ENCODE measurements at places on chromosomes 11 and 22.
A peak's percentile ranks its signal among the peaks of the same experiment; 100 is the strongest.

GRCh38 chr11:84812471-84812969, 814.6 kb downstream of the DLG2 start:
- no peak for DNase-seq
- no peaks in the 10 kb centered on the region for H3K27me3 ChIP-seq
- H3K27ac ChIP-seq: no peak overlapping the region

DNA sequence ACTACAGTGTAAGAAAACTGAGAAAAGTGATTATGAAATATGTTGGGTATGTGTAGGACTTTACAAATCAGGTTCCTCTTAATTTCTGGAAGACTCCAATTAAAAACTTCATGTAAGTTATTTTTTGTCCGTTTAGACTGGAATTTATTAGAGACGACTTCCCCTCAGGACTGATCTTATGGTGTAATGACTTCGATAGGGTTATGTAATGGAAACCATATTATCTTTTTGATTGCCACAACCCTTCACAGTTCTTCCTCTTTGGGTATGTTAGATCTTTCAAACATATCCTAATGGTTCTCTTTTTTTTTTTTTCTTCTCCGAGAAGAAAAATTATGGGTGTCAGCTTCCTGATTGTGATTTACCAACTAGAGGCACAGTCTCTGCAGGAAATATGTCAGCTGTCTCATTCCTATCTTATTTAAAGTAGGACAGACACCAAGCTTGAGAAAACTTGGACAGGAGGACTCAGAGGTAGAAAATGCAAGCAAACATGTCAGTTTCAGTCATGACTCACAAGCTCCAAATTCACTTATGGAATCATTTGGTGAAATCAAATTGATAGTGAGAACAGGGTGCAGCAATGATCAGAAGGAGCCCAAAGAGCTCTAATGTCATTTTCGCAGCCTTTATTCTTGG, 11.1 kb upstream of the LDLRAD3 start:
- DNase-seq: no peak
- no peak overlapping the region for H3K27ac ChIP-seq
- no peaks in the 10 kb centered on the region for H3K27me3 ChIP-seq
- H3K4me3 ChIP-seq: no peak overlapping the region

- no peaks in the 10 kb centered on the region for H3K36me3 ChIP-seq
- no peak overlapping the region for H3K27ac ChIP-seq
- H3K4me1 ChIP-seq: no peaks in the 10 kb centered on the region
- no peak overlapping the region for H3K4me3 ChIP-seq
These were observed 238.0 kb downstream of the METTL15 start for GRCh38 chr11:28346209-28346608.

- DNase-seq: no peak
- H3K36me3 ChIP-seq: no peaks in the 10 kb centered on the region
- no peaks in the 10 kb centered on the region for H3K27me3 ChIP-seq
- no peaks in the 10 kb centered on the region for H3K4me1 ChIP-seq
- no peak overlapping the region for H3K27ac ChIP-seq
- H3K4me3 ChIP-seq: no peak overlapping the region
These were observed 83.8 kb downstream of the NAT10 start for GRCh38 chr11:34189191-34189590.

GRCh38 chr11:44244639-44245310, 65.2 kb downstream of the ALX4 start:
- no peak for DNase-seq
- no peaks in the 10 kb centered on the region for H3K36me3 ChIP-seq
- peak overlapping the region; percentile 39 for H3K27ac ChIP-seq

DNA sequence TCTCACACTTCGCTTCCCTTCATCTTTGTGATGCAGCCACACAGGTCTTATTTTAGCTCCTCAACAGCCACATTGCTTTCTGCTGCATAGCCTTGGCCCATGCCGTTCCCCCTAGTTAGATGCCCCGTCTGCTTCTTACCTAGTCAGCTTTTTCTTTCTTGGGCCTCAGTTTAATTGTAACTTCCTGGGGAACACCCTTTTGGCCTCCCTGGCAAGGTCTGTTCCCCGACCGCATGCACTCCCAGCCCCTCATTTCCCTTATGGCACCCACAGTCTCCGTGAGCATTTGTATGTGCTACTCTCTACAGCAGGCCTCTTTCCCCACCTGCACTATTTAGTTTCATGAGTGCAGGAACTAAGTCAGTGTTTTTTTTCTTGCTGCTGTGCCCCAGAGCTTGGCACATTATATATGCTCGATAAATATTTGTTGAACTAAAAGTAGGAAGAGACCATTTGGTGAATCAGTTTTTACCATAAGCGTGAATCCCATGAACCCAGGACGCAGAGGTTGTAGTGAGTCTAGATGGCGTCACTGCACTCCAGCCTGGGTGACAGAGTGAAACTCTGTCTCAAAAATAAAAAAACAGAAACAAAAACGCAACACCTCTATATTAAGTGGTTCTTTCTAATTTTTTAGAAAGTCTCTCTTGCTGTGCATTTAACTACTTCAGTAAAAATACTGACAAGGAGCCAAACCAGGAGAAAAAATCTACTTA, 38.5 kb downstream of the TNRC6B start:
- H3K36me3 ChIP-seq: no peaks in the 10 kb centered on the region
- H3K4me1 ChIP-seq: peaks cover 76% of the 10 kb centered on the region
- no peak for DNase-seq
- H3K27ac ChIP-seq: no peak overlapping the region
- no peaks in the 10 kb centered on the region for H3K27me3 ChIP-seq
- no peak overlapping the region for H3K4me3 ChIP-seq

DNA sequence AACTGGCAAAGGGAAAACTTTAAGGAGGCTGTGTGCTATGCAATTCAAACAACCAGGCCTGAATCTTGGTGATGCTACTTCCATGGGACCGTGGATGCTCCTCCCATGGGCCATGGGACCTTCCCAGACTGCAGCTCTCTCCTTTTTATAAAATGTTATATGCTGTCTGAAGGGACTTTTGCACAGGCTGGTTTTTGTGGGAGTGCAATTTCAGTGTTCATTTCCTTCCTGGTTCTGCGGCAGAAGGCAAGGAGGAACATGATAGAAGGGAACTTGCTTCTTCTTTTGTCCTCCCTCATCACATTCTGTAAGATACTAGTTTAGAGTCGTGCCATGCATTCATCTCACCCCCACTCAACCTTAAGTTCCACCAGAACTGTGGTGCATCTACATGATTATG, 68.9 kb downstream of the C11orf58 start:
- peaks cover 44% of the 10 kb centered on the region for H3K4me1 ChIP-seq
- no peaks in the 10 kb centered on the region for H3K36me3 ChIP-seq
- no peak for DNase-seq
- H3K27me3 ChIP-seq: no peaks in the 10 kb centered on the region
- no peak overlapping the region for H3K4me3 ChIP-seq
- peak overlapping the region; percentile 83 for H3K27ac ChIP-seq

DNA sequence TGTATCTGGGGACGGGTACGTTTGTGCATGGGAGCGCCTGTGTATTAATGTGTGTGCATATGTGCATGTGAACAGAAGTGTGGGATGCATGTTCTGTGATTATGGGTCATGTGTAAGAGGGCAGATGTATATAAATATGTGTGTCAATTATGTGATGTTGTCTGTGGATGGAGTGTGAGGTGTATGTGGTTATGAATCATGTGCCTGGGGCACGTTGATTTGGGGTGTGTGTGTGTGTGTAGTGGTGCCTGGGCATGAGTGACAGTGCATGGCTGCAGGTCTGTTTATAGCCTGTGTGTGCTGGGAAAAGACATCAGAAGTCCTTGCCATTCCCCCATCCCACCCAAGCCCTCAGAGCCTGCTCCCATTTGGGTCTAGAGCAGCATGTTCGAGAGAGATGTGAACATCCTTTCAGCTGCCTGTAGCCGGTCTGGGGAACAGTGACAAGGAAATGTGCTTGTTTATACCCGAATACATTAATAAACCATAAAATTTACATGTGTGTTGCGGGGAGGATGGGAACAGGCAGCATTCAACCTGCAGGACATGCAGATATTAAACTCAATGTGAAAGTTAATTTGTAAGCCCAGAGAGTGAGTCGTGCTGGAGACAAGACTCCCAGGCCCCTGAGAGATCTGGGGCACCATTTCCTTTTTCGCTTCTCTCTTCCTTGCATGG, 129.0 kb downstream of the NECTIN1 start:
- peaks cover 2% of the 10 kb centered on the region for H3K4me1 ChIP-seq
- H3K27ac ChIP-seq: no peak overlapping the region
- H3K36me3 ChIP-seq: no peaks in the 10 kb centered on the region
- H3K27me3 ChIP-seq: peaks cover 4% of the 10 kb centered on the region
- no peak for DNase-seq
- H3K4me3 ChIP-seq: no peak overlapping the region

DNA sequence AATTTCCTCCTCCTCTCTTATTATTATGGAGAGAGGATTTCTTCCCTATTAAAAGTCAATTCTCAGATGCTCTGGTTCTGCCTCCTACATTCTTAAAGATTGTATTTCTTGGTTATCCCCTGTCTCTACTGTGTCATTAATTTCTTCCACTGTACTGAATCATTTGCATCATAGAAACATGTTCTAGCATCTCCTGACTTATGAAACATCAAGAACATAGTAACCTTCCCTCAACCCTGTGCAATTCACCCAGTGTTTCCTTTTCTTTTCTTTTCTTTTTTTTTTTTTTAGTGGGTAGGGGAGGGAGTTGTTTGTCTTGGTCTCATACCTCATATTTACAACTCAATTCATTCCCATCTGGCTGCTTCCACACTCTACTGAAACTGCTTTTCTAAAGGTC, 288.0 kb upstream of the PLET1 start:
- no peak overlapping the region for H3K4me3 ChIP-seq
- DNase-seq: no peak
- no peaks in the 10 kb centered on the region for H3K27me3 ChIP-seq
- no peaks in the 10 kb centered on the region for H3K36me3 ChIP-seq
- no peak overlapping the region for H3K27ac ChIP-seq
- H3K4me1 ChIP-seq: no peaks in the 10 kb centered on the region

- H3K27ac ChIP-seq: no peak overlapping the region
- H3K4me3 ChIP-seq: no peak overlapping the region
- no peak for DNase-seq
These were observed 254.6 kb upstream of the LRRC4C start for GRCh38 chr11:41714101-41714500.

GRCh38 chr11:45933131-45933831, 10.8 kb downstream of the LARGE2 start:
- H3K36me3 ChIP-seq: peaks cover 18% of the 10 kb centered on the region
- H3K4me3 ChIP-seq: no peak overlapping the region
- no peak overlapping the region for H3K27ac ChIP-seq
- no peak for DNase-seq
- H3K27me3 ChIP-seq: no peaks in the 10 kb centered on the region

GRCh38 chr11:134346101-134346975, 14.6 kb downstream of the GLB1L2 start:
- no peak overlapping the region for H3K4me3 ChIP-seq
- peaks cover 5% of the 10 kb centered on the region for H3K27me3 ChIP-seq
- H3K4me1 ChIP-seq: no peaks in the 10 kb centered on the region
- no peak for DNase-seq
- H3K27ac ChIP-seq: no peak overlapping the region

DNA sequence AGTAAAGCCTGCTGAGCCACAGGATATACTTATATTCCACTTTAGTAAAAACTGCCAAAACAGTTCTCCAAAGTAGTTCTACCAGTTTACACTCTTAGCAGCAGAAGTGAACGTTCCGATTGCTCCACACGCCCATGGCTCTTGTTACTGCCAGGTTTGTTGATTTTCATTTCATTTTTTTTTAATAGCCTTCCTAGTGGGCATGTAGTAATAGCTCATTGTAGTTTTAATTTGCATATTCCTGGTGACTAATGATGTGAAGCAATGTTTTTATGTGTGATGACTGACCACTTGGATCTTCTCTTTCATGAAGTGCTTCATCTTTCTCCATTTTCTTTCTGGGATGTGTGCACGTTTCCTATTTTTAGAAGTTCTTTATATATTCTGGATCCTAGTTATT, 4.8 kb upstream of the C11orf97 start:
- DNase-seq: no peak
- H3K36me3 ChIP-seq: no peaks in the 10 kb centered on the region
- H3K27ac ChIP-seq: no peak overlapping the region
- H3K4me3 ChIP-seq: no peak overlapping the region
- H3K27me3 ChIP-seq: no peaks in the 10 kb centered on the region
- H3K4me1 ChIP-seq: peaks cover 6% of the 10 kb centered on the region

DNA sequence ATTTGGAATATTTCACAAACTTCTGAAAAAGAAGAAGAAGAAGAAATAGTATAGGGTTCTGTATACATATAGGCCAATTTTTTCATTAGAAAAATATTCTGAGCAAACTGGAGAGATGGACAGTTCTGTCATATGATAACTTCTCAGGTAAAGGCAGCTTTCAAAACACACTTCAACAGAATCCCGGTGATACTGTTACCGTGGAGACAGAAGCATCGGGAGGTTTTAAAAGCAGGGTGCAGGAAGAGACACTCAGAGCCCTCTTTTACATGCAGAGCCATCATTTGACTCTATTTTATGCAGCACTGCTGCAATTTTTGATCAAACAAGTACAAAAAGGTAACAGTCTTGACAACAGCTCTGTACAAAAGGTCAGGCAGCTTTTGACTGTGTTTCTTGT, 1785.4 kb downstream of the LRRC4C start:
- no peak for DNase-seq
- no peaks in the 10 kb centered on the region for H3K36me3 ChIP-seq
- no peak overlapping the region for H3K27ac ChIP-seq
- no peaks in the 10 kb centered on the region for H3K27me3 ChIP-seq
- H3K4me3 ChIP-seq: no peak overlapping the region

GRCh38 chr22:33747576-33748180, 172.6 kb downstream of the LARGE1 start:
- no peak overlapping the region for H3K4me3 ChIP-seq
- DNase-seq: no peak
- no peak overlapping the region for H3K27ac ChIP-seq
- no peaks in the 10 kb centered on the region for H3K27me3 ChIP-seq

GRCh38 chr11:77999446-78000030, 5.1 kb upstream of the INTS4 start:
- no peaks in the 10 kb centered on the region for H3K36me3 ChIP-seq
- DNase-seq: no peak
- H3K4me1 ChIP-seq: peaks cover 5% of the 10 kb centered on the region

Measured in heart left ventricle (tissue), 16 donors.